ENCODE measurements at places on chromosomes 6 and 20.

- DNase-seq, result no peak
Observed at GRCh38 chr20:49028684-49029083, 17.4 kb upstream of the CSE1L start.

DNA sequence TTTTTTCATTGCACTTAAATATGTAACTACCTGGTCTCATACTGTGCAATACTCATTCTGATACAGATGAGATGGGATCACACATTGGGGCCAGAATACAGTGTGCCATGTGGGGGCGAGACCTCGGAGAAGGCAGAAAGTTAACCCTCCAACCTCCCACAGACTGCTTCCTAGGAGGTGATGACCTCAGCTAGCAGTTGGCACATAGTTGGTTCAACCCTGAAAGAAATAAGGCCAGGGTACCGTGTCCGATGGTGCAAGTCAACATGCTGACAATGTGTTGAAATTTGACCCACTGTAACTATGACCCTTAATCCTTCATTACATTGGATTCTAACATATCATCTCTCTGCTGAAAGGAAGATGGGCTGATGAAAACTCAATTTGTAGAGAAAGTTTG is 61.9 kb downstream of the GJA10 start:
- DNase-seq, result no peak

GRCh38 chr6:28653876-28654275 is 128.2 kb downstream of the GPX5 start:
- no peak for DNase-seq

DNA sequence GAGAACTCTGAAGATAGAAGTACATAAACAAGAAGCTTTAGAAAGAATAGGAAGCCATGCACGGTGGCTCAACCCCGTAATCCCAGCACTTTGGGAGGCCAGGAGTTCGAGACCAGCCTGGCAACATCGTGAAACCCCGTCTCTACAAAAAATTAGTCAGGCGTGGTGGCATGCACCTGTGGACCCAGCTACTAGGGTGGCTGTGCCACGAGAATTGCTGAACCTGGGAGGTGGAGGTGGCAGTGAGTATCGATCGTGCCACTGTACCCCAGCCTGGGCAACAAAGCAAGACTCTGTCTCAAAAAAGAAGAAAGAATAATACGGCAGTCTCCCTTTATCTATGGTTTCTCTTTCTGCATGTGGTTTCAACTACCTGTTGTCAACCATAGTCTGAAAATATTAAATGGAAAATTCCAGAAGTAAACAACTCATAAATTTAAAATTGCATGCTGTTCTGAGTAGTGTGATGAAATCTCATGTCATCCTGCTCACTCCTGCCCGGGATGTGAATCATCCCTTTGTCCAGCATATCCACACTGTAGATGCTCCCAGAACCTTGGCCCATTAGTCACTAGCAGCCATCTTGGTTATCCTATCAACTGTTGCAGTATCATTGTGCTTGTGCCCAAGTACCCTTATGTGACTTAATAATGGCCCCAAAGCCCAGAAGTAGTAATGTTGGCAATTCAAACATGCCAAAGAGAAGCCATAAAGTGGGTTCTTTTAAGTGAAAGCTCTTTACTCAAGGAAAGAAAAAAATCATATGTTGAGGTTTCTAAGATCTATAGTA is 22.1 kb downstream of the DEK start:
- no peak for DNase-seq

DNA sequence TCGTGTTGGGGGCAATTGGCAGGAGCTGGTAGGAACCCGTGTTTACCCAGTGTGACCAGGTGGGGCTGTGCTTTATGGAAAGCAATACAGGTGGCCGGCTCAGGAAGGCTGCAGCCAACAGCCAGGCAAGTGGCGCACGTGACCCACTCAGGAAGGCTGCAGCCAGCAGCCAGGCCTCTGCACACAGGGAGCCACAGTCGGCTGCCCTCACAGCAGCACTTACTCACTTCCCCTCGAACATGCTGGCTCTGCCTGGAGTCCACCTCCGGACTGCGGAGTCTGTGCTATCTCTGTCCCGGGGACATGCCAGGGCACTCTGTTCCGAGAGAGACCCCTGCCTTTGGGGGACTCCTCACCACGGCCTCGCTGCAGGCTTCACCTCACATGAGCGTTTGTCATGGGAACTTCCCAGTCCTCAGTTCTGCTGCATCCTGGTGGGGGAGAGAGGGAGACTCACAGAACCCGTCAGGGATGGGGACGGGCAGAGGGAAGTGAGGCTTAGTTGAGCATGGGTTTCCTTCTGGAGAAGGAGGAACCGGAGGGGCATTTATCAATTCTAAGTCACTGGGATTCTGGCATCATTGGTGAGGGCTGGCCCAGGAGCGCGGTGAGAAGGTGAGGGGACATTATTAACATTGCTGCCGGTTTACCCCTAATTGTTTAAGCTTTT is 76.8 kb downstream of the TTLL2 start:
- DNase-seq, result no peak
